ENCODE measurements at places on chromosomes 6 and 20.

- DNase-seq, result no peak
Observed at GRCh38 chr6:48619771-48620170, 508.8 kb upstream of the PTCHD4 start.

DNA sequence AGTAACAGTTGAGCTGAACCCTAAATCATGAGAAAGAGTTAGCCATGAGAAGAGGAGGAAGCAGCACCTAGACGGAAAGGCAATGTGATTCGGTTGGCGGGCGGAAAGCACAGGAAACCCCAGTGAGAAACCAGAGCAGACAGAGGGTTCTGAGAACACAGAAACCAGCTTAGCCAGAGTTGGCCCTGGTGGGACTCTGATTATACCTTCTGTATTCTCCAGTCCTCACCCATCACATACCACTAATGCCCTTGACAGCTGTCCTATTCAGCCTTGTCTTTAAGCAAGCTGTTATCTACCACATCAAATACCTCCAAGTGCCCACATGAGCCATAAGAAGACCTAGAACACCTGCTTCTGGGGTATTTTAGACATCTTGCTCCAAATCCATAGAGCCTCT is 58.9 kb upstream of the LRRC1 start:
- no peak for DNase-seq

DNA sequence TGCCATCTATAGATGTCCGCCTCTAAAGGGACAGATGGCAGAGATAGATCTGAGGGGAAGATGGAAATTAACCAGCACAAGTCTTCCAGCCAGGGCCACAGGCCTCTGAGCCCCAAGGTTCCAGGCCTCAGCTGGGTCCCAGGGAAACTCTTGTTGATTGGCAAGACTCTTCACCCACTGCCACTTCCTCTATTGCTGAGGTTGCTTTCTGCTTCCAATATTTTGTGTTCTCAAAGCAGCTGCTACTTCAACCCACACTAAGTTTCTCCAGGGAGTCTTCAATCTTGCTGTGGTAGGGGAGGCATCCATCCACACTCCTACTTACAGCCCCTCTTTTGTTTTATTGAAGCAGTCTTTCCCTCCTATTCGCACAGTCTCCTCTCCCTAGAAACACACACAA is 36.4 kb upstream of the SASH1 start:
- no peak for DNase-seq

GRCh38 chr6:45256697-45257695 is 71.1 kb upstream of the RUNX2 start:
- DNase-seq, result no peak

- no peak for DNase-seq
Observed at GRCh38 chr20:57695012-57695411, 14.8 kb downstream of the PMEPA1 start.

- no peak for DNase-seq
Observed at GRCh38 chr20:57071954-57072583, 194.4 kb downstream of the BMP7 start.

DNA sequence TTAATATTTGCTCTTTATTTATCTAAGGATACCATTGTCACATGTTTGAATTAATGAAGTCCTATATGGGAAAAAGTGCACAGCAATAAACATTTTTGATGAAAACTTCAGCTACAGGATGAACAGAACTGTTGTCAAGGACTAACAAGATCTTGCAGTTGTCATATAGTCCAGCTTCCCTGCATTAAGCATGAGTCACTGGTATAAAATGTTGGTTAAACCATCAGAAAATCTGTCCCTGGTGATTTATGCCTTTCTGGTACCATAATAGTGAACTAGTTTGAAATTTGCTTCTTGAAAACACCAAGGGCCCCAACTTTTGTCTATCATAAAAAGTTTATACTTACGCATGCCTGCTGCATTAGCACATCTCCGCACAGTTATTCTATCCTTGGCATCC is 60.4 kb upstream of the RSPO3 start:
- peak; percentile 4 for DNase-seq

DNA sequence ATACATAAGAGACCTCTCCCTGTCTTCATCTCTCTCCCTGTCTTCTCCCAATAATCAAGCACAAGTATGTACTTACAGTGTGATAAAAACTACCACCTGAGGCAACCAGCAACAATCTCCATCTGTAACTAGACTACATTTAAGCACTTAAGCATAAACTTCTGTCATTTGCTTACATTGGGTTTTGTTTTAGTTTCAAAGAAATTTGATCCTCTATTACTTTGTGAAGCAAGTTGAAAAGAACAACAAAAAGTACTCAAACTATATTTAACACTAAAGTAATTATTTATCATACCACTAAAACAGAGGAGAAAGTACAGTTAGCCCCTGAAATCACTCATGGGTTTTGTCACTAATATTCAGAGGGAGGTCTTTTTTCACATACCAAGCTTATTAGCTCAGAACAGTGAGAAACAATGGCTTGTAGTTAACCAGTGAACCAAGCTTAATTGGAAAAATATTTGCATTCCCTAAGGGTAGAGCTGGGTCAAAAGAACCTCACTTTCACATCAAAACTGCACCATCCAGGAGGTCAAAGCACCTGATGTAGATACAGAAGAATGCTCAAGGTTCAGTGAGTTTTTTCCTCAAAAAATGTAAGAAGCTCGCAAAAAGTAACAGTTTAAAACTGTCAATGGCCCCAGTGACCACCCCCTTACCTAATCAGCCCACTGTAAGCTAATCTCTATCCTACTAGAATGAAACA is 34.1 kb downstream of the DCDC2 start:
- peak; percentile 53 for DNase-seq

- no peak for DNase-seq
Observed at GRCh38 chr6:18495236-18495635, 108.1 kb downstream of the RNF144B start.

Data from SJSA1 (cell line).